GM12891 (cell line): ENCODE measurements at places on chromosomes 2 and 18.

DNA sequence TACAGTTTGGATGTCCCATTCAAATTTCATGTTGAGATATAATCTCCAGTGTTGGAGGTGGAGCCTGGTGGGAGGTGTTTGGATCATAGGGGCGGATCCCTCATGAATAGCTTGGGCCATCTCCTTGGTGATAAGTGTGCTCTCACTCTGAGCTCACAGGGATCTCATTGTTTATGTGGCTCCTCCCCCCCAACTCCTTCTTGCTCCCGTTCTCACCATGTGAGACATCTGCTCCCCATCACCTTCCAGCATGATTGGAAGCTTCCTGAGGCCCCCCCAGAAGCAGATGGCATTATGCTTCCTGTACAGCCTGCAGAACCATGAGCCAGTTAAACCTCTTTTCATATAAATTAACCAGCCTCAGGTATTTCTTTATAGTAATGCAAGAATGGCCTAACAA is 3.0 kb upstream of the INPP1 start:
- no peak for DNase-seq

DNA sequence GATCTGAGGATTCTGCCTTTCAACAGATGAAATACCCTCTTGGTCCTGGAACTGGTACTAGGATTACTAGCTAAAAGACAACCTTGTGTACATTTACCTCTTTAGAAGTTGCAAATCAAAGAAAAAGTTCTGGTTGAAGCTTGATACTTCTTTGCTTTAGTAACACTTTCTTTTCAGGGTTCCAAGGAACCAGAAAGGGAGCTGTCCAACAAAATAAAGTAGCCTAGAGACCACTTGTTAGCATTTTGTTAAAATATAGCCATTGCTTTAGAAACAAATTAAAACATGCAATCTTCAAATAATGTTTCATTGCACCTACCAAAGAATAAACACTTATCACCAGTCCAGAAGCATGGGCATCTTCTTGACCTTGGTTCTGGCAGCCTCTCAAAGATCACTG is 117.9 kb upstream of the MAP3K20 start:
- no peak for DNase-seq

DNA sequence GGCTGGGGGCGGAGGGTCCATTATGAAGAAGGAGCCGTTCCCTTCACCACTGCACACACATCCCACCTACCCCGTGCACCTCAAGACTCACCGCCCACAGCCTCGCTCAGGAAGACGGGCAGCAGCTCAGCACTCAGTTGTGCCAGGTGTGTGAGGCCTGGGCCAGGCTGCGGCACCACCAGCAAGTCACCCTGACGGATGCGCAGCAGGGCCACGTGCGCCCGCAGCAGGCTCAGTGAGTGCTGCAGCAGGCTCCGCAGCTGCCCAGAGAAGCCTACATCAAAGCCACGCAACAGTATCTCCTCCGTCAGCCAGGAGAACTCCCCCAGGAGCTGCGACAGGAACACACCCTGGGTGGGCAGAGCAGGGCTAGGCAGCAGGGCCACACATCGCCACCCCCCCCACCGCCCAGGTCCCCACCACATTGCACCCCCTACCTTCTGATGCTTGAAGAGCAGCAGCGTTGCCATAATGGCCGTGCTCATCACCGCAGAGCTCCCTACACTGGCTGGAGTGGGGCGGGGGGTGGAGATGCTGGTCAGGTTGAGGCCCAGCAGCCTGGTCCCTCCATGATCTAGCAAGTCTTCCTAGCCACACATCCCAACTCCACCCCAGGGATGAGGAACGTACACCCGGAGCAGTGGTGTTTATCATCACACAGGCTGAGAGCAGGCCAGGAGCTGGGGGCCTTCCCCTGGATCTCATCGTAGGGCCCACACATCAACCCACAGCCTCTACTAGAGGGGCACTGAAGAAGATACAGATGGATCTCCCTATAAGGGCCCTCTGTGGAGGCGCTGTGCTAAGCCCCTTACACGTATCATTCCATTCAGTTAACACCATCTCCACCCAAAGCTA is 10.2 kb downstream of the GPAT2 start:
- no peak for DNase-seq

GRCh38 chr2:43144263-43144662 is 82.1 kb downstream of the ZFP36L2 start:
- no peak for DNase-seq

GRCh38 chr2:213723707-213724106 is 439.4 kb downstream of the SPAG16 start:
- no peak for DNase-seq

DNA sequence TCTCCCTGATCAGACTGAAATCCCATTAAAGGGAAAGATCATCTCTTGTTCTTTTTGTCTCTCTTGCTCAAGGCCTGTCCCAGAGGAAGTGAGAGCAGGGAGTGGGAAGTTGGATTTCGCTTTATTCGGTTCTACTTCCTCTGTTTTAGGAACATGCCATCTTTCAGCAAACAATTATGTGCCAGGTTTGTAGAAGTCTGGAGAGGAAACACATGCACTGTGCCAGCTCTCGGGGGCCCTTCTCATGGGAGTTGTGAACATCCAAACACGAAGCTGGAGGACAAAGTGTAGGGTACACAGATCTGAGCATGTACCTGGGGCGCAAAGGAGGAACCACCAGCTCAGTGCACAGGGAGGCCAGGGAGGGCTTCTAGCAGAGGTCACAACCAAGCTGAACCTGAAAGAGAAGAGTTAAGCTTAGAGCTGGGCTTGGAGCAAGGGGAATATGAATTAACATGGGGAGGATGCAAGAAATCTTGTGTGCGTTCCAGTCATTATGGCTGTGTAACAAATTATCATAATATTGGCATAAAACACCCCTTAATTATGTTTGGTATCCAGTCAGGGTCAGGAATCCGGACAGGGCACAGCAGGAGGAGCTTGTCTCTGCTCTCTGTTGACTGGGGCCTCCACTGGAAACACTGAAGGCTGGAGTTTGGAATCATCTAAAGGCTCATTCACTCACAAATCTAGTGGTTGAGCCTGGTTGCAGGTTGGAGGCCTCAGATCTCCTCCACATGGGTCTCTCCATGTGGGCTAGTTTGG is 128.6 kb downstream of the ZFP36L2 start:
- no peak for DNase-seq

DNA sequence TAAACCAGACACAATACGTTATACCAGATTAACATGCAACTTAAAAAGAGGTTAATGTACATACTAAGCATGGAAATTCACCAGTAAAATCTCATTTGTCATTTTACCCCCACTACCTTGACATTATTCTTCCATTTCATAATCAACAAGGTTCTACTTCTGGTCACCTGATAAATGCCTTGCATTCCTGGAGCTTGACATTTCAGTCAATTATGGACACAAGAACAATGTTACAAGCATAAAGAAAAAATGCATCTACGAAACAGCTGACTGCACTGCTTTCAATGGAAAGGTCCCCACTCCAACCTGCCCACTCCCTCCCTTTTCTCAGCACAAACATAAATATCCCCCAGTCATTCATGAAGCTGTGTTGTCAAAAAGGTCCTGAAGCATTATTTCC is 31.4 kb downstream of the ARL5A start:
- no peak for DNase-seq

- no peak for DNase-seq
These were observed 99.4 kb downstream of the ZNF516 start for GRCh38 chr18:76395609-76396008.

DNA sequence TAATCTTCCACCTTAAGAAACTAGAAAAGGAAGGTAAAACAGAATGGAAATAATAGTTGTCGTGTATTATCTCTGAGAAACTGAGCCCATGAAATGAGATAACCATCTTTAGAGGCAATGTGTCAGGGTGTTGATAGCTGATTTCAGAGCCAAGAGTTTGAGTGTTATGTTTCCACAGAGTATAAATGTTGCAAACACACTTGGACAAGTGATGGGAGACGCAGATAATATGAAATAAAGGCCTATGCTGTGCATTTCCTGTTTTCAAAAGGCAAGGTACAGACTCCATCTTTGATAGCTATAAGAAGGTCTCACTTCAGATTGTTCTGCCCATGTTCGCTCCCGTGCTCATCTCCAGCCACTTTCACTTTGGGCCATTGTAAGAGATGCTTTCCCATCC is 25.9 kb upstream of the DNER start:
- no peak for DNase-seq

GRCh38 chr2:44722026-44722625 is 219.4 kb upstream of the SIX3 start:
- no peak for DNase-seq

- DNase-seq = no peak
These were observed 12.3 kb upstream of the PTMA start for GRCh38 chr2:231696004-231696367.

GRCh38 chr2:127047716-127048617 is 59.0 kb downstream of the BIN1 start:
- DNase-seq = no peak

DNA sequence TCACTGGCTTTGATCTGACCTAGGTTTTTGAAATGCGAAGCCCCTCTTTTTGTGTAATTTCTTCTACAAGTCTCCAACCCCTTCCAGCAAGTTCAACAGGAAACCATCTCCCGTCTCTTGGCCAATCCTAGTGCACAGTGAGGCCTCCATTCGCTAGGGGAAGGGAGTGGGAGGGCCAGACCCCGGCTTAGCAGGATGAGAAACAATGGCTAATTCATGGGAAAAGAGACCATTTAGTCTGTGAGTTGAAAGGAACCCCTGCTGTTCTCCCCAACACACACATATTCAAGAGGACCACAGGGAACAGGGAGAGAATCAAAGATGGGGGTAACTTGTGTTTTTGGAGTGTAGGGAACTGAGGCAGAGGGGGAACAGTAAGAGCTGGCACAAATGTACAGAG is 83.0 kb downstream of the RTN4 start:
- DNase-seq = no peak

DNA sequence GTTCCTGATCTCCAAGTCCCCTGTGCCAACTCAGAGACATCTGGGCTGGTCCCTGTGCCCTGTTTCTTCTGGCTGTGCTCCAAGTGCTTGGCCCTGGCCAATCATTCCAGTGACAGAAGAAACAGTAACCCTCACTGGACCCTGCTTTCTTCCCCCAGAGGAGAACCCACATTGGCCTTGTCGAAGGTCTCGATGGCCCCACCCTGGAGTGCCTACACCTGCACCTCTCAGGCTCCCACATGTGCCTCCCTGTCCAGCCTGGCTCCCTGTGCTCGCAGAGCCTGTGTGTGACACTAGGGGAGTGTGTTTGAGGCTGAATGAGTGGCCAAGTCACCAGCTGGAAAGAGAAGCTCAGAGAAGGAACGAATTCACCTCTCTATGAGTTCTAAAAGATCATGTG is 5.9 kb upstream of the MAL start:
- no peak for DNase-seq

- no peak for DNase-seq
These were observed 32.0 kb downstream of the CDH19 start for GRCh38 chr18:66571845-66572244.

- DNase-seq = no peak
These were observed 180.0 kb upstream of the NXPH2 start for GRCh38 chr2:138960191-138960590.

- DNase-seq = no peak
These were observed 283.6 kb downstream of the RBM43 start for GRCh38 chr2:150978053-150978452.

DNA sequence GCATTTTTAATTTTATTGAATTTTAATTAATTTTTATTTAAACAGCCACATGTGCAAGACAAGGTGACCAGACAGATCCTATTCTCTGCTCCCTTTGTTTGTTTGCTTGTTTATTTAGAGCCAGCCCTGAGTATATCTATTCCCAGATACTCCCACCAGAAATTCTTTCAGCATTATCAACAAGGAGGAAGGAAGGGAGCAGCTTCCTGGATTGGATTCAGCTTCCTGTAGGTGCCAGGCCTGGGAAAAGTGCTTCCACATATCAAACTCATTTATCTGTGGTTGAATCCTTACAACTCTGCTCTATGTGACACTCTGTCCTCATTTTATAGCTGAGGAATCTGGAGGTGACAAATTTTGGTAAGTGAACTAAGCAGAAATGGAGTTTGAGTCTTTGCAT is 60.5 kb upstream of the KLF7 start:
- DNase-seq = no peak

DNA sequence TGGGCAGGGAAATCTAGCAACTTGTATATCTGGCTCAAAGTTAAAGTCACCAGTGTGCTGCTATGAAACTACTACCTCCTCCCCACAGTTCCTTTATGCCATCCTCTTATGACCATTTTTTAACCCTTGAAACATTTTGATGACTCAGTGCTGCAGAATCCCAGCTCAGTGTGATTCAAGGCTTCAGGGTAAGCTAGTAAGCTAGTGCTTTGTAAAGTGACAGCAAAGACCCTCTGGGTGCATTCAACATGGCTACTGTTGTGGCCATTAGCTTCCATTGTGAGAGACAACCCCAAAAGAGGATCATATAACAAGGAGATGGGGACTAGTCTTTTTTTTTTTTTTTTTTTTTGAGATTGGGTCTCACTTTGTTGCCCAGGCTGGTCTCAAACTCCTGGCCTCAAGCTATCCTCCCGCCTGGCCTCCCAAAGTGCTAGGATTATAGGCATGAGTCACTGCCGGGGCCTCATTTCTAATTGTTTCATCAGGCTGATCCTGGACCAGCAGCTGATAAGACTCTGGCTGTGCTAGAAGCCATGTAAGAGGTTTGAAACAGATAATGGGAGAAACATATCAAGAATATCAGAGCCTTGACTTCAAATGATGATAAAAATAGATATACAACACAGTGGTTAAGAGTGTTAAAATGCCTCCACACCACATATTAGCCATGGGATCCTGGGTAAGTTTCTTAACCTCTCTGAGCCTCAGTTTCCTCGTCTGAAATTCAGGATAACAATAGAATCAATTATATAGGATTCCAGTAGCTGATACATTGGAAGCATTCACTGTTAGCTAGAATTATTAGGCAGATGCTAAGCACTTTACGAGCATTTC is 65.7 kb upstream of the RTN4 start:
- DNase-seq = no peak

DNA sequence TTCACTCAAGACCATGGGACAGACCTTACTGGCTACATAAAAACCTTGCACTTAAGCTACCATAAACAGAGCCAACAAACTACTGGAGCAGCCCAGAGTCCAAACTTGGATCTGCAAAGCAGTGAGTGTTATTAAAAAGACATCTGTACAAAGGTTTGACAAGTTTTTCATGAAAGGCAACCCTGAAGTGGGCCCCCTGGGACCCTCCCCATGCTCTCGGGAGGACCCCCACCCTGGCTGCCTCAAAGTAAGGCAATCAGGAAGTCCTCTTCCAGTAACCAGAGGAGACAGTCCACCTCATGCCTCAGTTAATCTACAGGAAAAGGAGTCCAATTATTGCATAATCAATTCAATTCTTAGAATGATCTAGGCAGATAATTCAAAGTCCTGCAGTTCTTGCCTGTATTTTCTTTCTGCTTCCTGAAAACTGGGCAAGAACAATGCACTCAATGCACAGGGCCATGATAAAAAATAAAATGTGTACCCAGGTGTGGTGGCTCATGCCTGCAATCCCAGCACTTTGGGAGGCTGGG is 69.7 kb downstream of the TBC1D8 start:
- no peak for DNase-seq

- no peak for DNase-seq
These were observed 115.5 kb upstream of the GLI2 start for GRCh38 chr2:120620025-120620793.

- DNase-seq = no peak
These were observed 24.6 kb upstream of the SCG2 start for GRCh38 chr2:223626716-223627115.
